Activated effector memory CD4-positive, alpha-beta T cell treated with anti-CD3 and anti-CD28 coated beads, Interleukin-2, amount 50 U/mL, for 16 hours (primary cell): ENCODE measurements at places on chromosomes 3 and 15.

DNA sequence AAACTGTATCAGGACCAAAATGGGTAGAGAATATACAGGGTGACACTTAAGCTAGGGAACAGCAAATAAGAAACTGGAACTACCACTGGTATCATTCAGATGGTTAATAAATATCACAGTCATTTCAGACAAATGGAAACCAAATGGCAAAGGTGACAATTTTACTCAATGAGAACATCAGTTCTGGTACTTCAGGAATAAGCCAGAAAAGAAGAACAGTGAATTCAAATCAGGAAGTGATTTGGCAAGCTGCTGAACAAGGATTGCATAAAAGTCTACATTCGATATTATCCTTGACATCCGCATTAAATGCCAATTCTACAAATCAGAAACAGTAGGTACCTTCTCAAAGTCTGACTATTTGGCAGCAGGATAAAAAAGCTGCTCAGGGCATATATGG lies 23.5 kb upstream of the STIMATE start:
- DNase-seq: no peak

GRCh38 chr15:48538941-48539340 lies 106.6 kb downstream of the FBN1 start:
- DNase-seq: no peak

DNA sequence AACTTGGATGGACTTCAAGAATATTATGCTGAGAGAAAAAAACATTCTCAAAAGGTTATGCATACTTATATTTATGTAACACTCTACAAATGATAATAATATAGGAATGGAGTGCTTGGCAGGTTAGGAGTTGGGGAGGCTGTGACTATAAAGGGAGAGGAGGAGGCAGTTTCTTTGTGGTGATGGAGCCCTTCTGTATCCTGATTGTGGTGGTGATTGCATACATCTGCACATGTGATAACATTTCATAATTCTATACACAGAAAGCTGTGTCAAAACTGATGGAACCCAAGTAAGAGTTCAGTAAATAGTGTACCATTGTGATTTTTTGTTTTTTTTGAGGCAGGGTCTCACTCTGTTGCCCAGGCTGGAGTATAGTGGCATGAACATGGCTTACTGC lies 31.7 kb upstream of the FAM3D start:
- no peak for DNase-seq

DNA sequence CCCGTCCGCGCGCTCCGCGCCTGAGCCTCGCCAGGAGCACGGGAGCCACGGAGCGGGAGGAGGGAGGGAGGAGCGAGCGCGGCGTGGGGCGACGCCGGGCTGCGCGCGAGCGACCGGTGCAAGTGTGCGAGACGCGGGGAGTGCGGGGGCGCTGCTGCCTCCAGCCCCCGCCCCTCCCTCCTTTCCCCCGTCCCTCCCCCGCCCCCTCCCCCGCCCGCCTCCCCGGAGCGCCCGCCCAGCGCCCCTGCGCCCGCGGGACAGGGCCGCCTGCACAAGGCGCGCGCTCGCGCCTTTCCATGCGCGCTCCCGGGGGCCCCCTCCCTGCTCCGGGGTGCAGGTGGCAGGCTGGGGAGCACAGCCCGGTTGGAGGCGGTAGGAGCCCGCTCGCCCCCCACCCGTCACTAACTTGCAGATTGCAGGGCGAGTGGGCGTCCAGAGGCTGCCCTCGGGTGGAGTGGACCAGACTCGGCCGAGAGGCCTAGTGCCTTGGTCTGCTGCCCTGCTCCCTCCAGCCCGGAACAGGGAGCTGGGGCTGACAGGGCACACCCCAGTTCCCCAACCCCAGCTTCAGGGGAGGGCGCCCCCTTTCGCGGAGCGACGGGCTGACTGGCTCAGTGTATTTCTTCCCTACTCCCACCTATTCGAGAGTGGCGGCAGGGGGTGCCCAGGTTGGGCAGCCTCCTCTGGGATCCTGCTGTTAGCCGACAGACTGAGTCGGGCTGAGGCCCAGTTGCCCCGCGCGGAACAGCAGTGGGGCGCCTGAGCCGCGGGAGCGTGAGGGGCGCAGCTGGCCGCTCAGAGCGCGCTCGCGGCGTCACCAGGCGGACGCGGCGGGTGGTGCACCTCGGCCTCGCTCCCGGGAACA lies at the start of gene WNT7A:
WNT7A (minus strand) TSS at position 126 of the 865 bp plus-strand sequence. CDS start 255 bp downstream, outside the sequence.
- peak; percentile 86 for DNase-seq

GRCh38 chr3:1294586-1294985 lies 201.8 kb downstream of the CNTN6 start:
- no peak for DNase-seq

GRCh38 chr15:34793901-34794300 lies 1.4 kb downstream of the ACTC1 start:
- DNase-seq: no peak
